ENCODE measurements at places on chromosomes 6 and 20.

- DNase-seq = no peak
These were observed 25.4 kb upstream of the IYD start for GRCh38 chr6:150343434-150343833.

- no peak for DNase-seq
These were observed 101.1 kb upstream of the IFNGR1 start for GRCh38 chr6:137320271-137320670.

GRCh38 chr6:154537511-154538325 is 27.2 kb upstream of the CNKSR3 start:
- peak; percentile 80 for DNase-seq

- DNase-seq = no peak
These were observed 7.0 kb upstream of the ZKSCAN8 start for GRCh38 chr6:28134716-28135115.

GRCh38 chr20:64136004-64136710 is 28.1 kb upstream of the MYT1 start:
- DNase-seq = no peak

DNA sequence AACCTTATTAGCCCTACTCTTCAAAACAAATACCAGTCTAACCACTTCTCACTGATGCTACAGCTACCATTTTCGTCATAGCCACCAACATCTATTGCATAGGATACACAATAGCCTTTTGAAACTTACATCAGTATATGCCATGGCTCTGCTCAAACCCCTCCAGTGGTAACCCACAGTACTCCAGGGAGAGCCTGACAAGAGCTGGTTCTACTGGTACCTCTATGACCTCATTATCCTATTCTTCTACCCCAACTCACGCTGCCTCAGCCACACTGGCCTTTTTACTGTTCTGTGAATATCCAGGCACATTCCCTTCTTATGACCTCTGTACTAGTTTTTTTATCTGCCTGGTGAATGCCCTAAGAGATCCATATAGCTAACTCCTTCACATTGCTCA is 157.6 kb downstream of the ARHGAP18 start:
- no peak for DNase-seq

DNA sequence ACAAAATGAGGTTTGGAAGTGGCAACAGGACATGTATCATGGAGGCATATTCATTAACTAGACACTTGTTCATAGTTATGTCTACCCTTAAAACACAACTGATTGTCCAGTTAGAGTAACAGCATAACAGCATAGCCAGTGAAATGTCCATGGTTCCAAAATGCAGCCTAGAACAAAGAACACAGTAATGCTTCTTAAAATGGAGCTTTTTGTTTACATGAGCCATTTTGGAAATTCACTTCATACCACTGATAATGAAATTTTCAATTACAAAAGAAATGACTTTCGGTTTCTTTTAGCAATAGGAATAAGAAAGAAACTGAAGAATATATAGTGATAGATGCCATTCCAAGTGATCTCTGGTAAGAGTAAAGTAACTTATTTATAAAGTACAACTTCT is 111.1 kb upstream of the DST start:
- DNase-seq = no peak

GRCh38 chr6:5486214-5486613 is 224.9 kb downstream of the FARS2 start:
- no peak for DNase-seq

- DNase-seq = peak; percentile 47
These were observed 26.7 kb upstream of the TFAP2B start for GRCh38 chr6:50791900-50792508.

GRCh38 chr6:16731478-16732051 is 29.7 kb downstream of the ATXN1 start:
- DNase-seq = no peak

DNA sequence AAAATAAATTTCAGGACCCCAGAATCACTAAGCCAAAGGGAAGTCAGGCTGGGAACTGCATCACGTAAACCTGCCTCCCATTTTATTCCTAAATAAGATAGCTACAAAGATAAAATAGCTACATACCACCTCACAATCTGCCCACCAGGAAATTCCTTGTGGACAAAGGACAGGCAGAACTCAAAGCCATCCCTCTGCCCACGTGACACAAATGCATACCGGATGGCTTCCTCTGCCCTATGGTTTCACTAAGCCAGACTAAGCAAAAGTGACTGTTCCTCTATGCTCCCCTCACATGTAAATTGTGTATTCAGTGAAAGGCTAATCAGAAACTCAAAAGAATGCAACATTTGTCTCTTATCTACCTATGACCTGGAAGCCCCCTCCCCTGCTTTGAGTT is 15.0 kb downstream of the MBOAT1 start:
- no peak for DNase-seq
